ENCODE measurements at places on chromosomes 2 and 18.

- DNase-seq = peak; percentile 51
Observed at GRCh38 chr2:166184789-166185188, 57.0 kb upstream of the SCN1A start.

DNA sequence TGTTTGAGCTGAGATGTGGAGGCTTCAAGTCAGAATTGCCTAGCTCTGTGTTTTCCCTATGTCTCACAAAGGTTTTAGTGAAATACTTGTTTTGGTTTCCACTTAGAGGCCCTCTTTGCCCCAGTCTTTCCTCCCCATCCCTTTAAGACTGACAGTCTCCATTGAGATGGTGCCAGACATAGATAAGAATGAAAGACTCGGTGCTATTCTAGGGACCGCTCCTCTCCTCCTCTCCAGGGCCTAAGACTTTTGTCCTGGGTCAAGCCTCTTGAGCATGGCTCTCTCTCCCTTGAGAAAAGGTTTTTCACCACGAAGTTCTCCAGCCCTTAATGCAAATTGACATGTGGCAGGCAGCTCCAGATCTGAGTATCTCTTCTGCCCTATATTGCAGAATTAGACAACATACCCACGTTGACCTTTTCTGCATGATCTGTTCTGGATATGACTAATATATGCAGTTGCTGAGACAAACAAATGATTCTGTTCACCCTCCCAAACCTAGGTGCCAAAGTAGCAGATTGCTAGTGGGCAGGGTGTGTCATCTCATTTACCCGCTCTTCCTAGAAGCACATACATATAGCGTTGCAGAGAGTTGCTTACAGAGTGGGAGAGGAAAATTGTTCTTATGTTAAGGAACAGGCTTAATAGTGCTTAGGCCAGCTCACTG is 47.5 kb upstream of the ACSL3 start:
- no peak for DNase-seq

DNA sequence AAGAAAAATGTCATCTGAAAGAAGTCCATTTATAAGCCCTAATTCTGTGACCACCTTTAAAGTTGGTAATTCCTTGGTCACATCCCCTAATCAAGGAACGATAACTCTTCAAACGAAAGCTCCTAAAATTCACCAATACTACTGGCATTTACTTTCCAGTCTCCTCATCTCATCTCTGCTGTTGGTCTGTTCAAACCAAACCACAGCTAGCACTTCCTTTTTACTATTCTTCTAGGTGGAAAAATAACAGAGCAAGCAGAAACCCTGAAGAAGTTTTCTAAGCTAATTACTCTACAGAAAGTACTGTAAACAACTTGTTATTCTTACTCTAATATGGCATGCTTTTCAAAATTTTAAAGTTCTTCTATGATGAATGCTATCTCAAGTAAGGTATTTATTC is 21.6 kb downstream of the TIA1 start:
- DNase-seq = no peak

DNA sequence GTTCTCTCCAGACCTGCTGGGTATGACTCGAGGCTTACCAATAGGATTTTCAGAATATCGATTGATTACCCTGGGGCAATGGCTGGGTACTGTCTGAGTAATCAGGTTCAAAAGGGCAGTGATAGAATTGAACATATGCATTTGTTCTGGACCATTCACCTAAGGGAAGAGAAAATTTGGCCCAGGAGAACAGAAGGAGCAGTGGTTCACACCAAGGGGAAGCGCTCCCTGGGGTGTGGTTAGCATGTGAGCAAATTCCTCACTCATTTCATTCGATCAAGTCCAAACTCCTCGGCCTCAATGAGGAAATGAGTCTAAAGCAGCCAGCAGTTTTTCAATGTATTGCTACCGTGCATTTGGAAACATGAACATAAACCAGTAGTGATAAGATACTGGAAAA is 55.6 kb downstream of the CYP26B1 start:
- no peak for DNase-seq

GRCh38 chr2:74373985-74374384 is 6.1 kb downstream of the DCTN1 start:
- no peak for DNase-seq

- no peak for DNase-seq
Observed at GRCh38 chr2:202605174-202605573, 29.6 kb upstream of the FAM117B start.

DNA sequence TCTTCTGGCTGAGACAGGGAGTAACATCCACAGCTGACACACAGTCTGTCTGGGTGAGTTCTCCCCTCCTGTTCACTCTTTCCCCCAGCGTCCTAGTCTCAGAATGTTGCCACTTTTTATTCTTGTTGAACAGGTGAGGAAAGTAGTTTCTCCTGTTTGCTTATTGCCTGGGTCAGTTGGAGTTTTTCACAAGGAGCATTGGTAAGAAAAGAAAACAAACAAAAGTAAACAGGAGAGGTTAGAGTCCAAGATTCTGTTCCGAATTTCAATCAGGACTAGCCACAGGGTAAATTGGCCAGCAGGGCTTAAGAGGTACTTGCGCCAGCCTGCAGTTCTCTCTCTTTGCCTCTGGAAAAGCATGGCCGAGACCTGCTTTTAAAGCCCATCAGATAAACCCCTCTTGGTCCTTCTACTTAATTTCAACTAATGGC is 255.0 kb upstream of the EPAS1 start:
- peak; percentile 21 for DNase-seq

- no peak for DNase-seq
Observed at GRCh38 chr18:75257605-75258004, 47.0 kb downstream of the TSHZ1 start.

- no peak for DNase-seq
Observed at GRCh38 chr2:144343145-144343544, 176.8 kb downstream of the ZEB2 start.

- no peak for DNase-seq
Observed at GRCh38 chr18:58532298-58532697, 96.6 kb downstream of the ALPK2 start.

DNA sequence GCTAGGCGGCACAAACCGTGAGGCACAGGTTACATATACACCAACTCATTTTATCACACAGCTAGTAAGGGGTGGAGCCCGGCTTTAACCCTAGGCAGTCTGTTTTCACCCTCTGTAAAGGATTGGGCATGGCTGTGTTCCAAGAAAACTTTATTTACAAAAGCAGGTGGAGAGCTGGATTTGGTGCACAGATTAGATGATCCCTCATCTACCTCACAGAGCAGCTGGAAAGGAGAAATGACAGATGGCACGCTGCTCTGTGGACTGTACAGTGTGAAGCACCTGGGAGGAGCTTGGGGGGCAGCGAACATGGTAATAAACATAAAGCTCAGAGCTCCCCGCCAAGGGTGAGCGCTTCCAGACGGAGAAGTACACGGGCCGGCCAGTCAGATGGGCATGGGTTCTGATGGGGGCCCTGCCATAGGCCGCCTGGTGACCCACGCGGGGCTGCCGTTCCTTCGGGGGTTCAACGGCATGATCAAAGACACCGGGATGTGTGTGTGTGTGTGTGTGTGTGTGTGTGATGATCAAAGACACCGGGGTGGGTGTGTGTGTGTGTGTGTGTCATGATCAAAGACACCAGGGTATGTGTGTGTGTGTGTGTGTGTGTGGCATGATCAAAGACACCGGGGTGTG is 862 bp upstream of the TMEM177 start:
- no peak for DNase-seq

DNA sequence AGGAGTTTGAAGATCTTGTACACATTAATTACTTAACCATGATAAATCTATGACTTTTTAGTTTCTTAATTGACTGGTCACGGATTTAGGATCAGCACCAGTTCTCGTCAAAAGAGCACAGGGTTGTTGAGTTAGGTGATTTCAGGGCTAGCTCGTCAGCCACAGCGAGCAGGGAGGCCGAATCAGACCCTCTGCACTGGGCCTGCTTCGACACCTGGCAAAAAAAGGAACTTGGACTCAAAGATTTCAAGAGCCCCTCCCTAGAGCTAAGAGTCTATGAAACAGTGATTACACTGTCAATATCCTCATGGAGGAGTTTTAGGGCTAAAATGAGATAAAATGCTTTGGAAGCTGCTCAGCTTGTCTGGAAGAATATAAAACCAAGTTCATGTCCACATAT is 4.6 kb upstream of the SERTAD2 start:
- no peak for DNase-seq

DNA sequence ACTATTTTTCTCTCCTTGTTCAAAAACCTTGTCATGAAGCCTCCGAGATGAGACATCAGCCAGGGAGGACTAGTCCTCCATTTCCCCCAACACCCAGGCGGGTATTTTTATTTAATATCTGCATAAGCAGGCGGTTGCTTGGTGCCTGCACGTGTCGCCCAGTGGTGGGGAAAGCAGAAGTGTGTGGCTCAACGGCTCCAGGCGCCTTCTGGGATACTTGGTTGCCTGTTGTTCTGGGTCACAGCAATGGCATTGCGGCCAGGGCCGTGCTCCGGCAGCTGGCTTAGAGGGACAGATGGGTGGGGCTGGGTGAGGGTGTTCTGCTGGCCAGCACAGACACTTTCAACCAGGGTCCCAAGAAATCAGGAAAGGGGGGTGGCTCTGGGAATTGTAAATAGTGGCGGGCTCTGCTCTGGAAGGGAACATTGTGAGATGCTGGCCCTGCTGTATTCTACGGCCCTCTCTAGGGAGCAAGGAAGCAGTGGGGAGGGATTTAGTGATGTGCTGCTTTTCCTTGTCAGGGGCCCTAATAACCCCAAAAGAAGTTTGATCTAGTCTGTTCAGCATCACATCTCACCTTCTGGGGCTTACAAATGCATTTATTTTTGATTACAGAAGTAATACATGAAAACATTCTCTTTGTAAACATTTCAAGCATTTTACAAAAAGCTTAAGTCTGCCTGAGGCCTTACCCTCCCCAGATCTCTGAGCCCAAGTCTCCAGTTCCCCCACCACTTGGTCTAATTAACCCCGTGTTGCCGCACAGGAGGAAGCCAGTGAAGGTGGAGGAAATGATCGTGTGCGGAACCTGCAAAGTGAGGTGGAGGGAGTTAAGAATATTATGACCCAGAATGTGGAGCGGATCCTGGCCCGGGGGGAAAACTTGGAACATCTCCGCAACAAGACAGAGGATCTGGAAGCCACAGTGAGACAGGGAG is 1.1 kb downstream of the VAMP8 start:
- peak; percentile 65 for DNase-seq

- no peak for DNase-seq
Observed at GRCh38 chr18:54233228-54233625, 8.8 kb upstream of the MBD2 start.

- DNase-seq = no peak
Observed at GRCh38 chr2:59594671-59595222, 958.7 kb downstream of the BCL11A start.

Data from ELF-1 (cell line).